ENCODE measurements at places on chromosomes 1 and 21.

- DNase-seq, result no peak
These were observed 100.4 kb downstream of the MRPL37 start for GRCh38 chr1:54300401-54300800.

DNA sequence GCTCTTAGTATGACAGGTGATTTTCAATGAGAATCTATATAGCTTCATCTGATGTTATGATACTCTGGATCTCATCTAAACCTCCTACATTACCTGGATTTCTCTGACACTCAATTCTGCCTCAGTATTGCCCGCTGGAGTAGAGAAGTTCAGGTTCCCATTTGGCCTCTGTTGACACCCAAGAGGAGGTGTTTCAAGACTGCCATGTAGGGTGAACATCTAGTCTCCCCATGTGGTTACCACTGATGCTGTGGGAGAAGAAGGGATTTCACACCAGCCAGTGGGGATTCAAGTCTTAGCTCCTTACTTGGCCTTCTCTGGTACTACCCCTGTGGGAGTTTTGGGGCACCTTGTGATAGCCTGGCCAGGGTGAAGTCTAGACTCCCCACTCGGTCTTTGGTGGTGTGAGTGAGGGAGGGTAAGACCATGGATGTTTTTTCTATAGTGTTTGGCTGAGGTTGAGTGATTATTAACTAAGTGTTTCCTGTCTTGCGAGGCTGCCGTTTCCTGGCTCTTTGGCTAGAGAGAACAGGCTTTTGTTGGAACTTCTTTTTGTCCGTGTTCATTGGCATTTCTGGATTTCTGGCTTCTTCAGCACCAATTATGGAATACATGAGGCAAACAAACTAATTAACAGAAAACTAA, 90.7 kb downstream of the RHOU start:
- DNase-seq, result no peak

DNA sequence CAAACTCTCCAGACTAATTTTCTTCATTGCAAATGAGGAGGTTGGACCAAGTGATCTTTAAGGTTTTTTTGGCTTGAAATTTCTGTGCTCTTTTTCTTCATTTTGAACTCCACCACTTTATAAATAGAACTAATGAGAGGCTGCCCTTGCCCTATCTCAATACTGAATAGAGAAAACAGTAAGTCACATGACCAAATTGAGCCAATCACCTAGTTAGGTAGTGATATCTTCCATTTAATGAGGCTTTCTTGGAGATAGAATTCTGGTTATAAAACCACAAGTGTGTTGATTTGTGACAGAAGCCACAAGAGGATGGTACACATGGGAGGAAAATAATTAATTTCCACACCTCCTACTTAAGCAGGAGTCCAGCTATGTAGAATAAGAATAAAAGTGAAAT, 263.4 kb upstream of the SNX7 start:
- DNase-seq, result no peak

- no peak for DNase-seq
These were observed 4.4 kb downstream of the DVL1 start for GRCh38 chr1:1344655-1345361.

GRCh38 chr1:39926820-39927219, 25.1 kb upstream of the MYCL start:
- no peak for DNase-seq

DNA sequence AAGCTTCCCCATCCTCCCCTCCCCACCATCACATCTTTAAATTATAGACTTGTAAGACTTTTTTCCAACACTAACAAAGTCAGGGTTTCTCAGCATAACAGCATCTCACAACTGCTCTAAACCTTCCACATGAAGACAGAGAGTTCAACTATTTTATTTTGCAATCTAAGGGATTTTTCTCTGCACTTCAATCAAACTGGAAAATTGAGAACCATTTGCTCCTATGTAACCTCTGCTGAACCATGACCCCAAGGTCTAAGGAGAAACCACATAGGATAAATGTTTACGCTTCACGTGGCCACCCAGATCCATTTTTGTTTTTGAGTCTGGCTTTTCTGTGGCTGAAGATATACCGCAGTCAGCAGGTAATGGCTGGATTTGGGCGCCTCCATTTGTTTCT, 13.2 kb downstream of the ERRFI1 start:
- DNase-seq, result no peak

GRCh38 chr1:47465605-47466004, 27.8 kb downstream of the FOXD2 start:
- no peak for DNase-seq

- peak; percentile 36 for DNase-seq
These were observed 21.7 kb downstream of the TMEM53 start for GRCh38 chr1:44652445-44653106.

GRCh38 chr1:40626383-40626770, 39.1 kb downstream of the RIMS3 start:
- DNase-seq, result no peak

- no peak for DNase-seq
These were observed 13.0 kb upstream of the C1orf174 start for GRCh38 chr1:3912809-3913685.

GRCh38 chr1:25430967-25431881, 527 bp downstream of the MACO1 start:
- no peak for DNase-seq

- peak; percentile 35 for DNase-seq
These were observed 28.1 kb downstream of the RABIF start for GRCh38 chr1:202860744-202861419.

DNA sequence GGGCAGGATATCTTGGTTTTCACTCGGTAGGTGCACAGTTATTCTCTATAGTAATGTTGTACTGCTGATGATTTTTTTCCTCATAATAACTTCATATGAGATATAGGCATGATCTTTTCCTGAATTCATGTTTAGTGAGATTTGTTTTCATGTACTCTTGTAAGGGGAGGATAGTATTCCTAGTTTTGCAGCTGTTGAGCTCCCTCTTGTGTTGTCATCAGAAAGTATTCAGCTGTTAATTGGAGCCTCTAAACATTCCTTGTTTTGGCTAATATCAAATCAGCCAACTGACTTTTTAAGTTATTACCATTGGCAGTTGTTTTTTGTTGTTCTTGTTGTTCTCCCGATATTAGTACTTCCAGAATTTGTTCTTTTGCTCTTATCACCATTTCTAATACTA, 24.4 kb downstream of the OR10R2 start:
- DNase-seq, result no peak

- DNase-seq, result no peak
These were observed 33.9 kb upstream of the PDC start for GRCh38 chr1:186494832-186495271.

- no peak for DNase-seq
These were observed 92.8 kb downstream of the NGF start for GRCh38 chr1:115245227-115245626.

- no peak for DNase-seq
These were observed 178.7 kb downstream of the TNR start for GRCh38 chr1:175564723-175565122.

- DNase-seq, result no peak
These were observed 157.8 kb downstream of the TRABD2B start for GRCh38 chr1:47839433-47839760.

GRCh38 chr1:200737647-200738291, 924 bp upstream of the CAMSAP2 start:
- no peak for DNase-seq

DNA sequence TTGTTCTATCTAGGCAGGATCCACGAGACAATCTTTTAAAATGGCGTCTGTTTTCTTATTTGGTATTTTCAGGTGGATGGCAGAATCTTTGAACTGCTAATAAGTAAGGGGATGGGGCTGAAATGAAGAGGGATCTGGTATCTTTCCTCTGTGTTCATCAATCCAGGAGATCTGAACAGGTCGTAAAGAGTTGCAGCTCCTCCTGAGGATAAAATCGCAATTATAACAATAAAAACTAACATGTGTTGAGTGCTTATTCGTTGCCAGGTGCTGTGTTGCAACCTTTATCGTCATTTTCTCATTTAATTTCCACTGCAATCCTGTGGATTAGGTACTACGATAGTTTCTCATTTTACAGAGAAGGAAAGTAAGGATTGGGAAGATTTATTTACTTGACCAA, 134.6 kb upstream of the DPYD start:
- DNase-seq, result no peak

- no peak for DNase-seq
These were observed 17.6 kb downstream of the RABIF start for GRCh38 chr1:202871367-202871766.

DNA sequence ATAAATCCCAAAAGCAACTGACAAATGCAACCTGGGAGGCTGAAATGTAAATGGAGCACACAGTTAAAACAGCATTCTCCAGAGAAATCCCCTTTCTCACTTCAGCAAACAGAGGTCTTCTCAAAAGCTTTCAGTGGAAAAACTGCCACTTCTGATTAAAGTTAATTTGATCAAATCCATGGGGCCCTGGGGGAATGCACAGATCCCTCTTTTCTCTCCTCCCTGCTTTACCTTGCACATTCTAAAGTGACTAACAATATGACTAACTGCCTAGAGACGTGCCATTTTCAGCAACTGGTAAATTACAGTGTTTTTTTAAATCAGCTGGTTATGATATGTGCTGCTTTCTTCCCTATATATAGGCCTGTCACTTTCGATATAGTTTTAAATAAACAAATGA, 142.5 kb downstream of the RERE start:
- DNase-seq, result no peak

DNA sequence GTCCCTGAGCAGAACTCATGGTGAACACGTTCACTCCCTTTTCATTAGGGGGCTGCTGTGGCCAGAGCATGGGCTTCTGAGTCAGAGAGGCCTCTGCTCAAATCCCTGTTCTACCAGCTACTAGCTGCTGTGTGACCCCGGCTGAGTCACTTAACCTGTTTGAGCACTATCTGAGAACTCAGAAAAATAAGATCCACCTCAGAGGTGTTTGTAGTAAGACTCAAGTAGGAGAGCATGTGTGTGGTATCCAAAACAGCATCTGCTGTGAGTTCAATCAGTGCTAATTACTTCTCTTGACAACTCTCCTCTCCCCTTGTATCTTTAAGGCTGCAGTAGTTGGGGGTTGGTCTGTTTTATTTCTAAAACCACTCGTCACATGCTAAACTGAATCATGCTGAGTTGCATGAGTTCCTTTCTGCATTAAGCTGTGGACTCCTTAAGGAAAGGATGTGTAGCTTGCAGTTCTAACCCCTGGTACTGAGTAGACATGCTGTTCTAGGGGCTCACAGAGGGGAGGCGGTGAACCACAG, 39.7 kb upstream of the JUN start:
- DNase-seq, result no peak

GRCh38 chr1:214400131-214400530, 119.2 kb downstream of the SMYD2 start:
- DNase-seq, result no peak

- DNase-seq, result no peak
These were observed 7.4 kb upstream of the LRRN2 start for GRCh38 chr1:204692841-204693356.

GRCh38 chr1:101463195-101463594, 226.4 kb downstream of the S1PR1 start:
- DNase-seq, result no peak

DNA sequence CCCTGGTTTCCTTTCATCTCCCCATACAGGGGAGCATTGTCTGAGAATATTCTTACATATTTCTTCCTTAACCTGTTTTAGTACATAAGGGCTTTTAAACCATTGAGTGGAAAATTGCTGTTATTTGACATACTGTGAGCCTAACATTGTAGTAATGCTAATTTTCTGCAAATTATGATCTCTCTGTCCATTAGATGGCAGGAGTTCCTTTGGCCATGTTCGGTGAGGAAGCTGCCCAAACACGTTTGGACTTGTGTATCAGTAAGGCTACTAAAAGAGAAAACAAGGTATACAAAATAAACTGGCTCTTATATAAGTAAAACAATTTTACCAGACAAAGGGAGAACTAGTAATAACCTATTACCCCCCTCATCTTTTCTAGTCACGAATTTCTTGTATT, 29.2 kb downstream of the CDC7 start:
- no peak for DNase-seq

- DNase-seq, result no peak
These were observed 45.7 kb downstream of the ATP2B4 start for GRCh38 chr1:203672346-203672745.

DNA sequence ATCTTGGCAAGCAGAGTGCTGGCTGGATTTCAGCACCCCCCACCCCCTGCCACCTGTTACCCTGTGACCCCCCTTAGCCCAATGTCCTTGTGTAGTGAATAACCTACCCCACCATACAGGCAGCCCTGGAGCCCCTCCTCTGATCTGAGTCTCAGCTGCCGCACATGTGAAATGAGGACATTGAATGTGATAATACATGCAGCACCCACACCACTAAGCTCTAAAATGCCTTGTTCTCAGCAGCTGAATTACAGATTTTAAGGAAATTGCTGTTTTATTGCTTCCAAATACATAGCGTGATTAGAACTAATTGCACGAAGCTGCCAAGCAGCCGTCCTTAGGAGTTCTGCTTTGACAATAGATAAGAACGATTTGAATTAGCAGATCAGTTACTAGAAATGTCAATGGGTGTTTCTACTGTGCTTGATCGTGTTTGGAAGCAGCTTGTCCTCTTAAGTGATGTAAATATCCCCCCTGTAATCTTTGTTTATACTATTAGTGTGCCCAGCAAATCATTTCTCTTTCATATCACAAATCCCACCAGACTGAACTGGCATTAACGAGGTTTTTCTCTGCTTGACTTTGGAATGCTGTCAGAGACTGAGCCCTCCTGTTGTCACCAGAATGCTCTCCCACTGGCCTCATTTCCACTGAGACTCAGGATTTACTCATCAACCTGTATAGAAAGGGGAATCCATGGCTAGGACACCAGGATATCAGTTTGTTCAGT, 4.9 kb downstream of the SLAMF8 start:
- no peak for DNase-seq

- DNase-seq, result no peak
These were observed 20.5 kb downstream of the HTR1D start for GRCh38 chr1:23196627-23197328.

- DNase-seq, result no peak
These were observed 3.9 kb downstream of the NEGR1 start for GRCh38 chr1:72278461-72278860.

GRCh38 chr1:153428073-153428638, 11.8 kb downstream of the S100A7A start:
- DNase-seq, result no peak

- DNase-seq, result peak; percentile 20
These were observed 779 bp downstream of the SON start for GRCh38 chr21:33543505-33544129.

DNA sequence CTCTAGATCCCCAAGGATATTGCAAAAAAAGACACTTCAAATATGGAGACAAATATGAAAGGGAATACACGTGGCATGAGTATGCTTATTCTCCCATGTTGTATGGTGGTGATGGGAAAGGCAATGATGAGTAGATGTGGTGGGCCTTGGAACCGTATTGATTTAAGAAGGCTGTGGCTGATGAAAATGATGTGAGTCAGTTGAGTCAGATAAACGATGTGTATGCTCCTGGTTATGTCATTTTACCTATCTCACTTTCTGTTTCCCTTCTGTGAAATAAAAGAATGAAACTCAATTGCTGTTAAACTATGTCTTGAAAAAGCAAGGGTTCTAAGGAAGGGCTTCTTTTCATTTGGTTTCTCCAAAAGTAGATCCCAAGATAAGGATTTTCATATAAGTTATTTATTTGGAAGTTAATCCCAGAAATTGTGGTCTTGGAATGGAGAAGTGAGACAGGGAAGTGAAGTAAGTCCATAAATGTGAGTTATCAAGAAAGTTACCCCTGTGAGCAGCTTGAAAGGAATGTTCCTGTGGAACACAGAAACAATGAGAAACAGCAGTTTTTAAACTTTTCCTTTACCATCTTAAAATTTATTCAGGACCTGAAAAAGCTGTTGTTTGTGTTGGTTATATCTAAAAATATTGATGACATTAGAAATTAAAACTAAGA, 292.0 kb downstream of the DUSP10 start:
- no peak for DNase-seq

All from T-helper 2 cell (primary cell).